ENCODE measurements at places on chromosomes 2 and 18.

- no peak for DNase-seq
Observed at GRCh38 chr2:73295751-73296400, 2.5 kb upstream of the EGR4 start.

DNA sequence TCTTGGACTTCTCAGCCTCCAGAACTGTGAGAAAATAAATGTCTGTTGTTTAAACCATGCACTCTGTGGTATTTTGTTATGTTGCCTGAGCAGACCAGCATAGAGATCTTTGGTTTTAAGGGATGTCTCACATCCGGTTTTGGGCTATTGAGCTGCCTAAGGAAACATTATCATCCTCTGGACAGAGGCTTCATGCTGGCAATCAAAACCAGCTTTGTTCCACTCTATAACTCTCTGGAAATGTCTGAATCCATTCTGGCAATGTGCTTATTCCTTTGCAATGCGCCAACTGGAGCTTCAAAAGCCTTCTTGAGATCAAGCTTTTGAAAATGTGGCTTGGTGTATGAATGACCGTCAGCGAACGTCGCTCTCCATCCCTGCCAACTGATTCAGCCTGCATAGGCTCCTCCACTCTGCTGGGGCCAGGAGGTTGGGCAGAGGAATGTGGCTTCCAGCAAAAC, 183.6 kb upstream of the MGAT5 start:
- DNase-seq = no peak

- peak; percentile 24 for DNase-seq
Observed at GRCh38 chr2:153476816-153477635, 1.5 kb downstream of the RPRM start.

- no peak for DNase-seq
Observed at GRCh38 chr2:224966613-224967012, 75.7 kb downstream of the DOCK10 start.

GRCh38 chr2:224412141-224413015, 10.5 kb upstream of the FAM124B start:
- peak; percentile 50 for DNase-seq

DNA sequence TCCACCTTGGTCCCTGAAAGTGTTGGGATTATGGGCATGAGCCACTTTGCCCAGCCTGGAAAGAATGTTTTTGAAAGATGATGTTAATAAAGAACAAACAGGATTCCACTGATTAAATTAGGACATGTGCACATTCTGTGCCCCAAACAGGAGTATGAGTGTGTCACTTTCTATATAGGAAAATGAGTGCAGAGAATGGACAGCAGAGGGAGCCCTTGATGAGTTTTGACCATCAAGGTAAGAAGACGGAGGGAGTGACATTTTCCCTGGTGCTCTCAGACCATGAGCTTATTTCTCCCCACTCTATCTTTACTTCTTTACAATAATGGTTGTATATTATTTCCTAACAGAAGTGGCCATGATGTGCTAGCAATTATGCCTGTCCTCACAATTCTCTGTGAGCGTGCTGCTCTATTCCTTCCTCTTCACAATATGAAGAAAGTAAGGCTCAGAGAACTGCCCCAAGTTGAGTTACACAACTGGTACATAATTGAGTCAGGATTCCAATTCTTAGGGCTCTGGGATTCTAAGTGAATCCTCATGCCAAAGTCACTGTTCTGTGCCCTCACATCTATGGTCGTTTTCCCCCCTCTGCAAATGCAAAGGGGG, 20.6 kb downstream of the RPL37A start:
- peak; percentile 85 for DNase-seq

- no peak for DNase-seq
Observed at GRCh38 chr2:226963528-226963927, 127.7 kb downstream of the RHBDD1 start.

DNA sequence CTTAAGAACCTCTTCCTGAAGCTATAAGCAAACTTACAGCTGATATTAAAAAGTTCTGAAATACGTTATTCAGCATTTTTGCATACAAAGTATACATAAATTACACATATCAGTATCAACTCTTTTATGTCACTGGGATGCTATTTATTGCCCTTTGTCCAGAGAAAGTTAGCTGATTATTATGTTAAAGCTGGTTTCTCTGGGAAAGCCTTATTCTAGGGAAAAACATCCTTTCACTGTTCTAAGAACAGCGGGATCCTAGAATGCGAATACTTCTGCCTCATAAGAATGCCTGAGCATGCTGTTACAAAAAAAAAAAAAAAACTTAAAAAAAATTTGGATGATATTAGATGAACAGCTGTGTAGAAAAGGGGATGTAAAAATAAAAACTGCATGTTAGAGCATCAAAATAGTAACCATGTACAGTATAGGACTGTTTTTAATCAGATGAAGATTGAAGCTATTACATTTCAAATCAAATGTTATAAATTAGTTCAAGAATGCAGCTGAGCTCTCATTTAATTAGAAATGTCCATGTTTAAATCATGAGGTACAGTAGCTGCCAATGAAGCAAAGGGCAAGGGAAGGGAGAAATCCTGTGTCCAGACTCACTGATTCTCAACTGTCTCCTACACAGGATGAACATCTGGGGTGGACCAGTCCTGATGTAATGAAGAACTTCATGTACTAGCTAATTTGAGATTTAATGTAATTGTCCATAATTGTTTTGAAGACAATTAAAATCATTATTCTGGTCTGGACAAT, 8.2 kb downstream of the FTCDNL1 start:
- no peak for DNase-seq

GRCh38 chr2:219354582-219354981, 22.0 kb upstream of the RESP18 start:
- no peak for DNase-seq

DNA sequence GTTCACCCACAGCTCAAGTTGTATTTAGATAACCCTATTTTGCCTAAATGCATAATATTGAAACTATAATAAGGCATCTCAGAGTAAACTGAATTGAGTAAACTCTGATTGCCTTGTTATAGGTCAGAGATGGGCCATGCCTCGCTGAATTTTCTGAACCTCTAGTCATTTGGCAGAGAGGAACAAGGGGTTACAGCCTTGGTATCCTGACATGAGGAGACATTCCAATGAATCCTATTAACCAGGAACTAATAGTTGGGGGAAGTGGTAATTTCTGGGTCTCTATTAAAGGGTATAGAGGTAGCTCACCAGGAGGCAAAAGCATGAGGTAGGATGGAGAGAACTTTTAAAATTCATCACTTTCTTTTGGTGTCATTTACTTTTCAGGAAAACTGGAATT, 227.4 kb upstream of the CHST9 start:
- no peak for DNase-seq

DNA sequence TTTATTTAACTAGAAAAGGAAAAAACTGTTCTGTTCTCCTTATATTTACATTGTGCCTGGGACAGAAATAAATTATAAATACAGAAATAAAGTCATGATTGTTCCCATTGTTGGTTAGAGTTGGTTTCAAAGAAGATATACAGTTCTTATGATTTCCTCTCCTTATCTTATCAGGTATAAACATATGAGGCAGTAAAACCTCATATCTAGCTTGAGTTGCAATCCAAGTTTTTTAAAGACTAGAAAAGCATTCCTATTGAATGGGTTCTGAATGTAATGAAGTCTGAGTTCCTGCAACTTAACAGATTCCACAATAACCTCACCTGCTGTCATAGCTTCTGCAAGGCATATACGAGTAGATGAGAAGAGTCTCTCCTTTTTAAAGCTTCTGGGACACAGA, 114.7 kb upstream of the CAVIN2 start:
- no peak for DNase-seq

DNA sequence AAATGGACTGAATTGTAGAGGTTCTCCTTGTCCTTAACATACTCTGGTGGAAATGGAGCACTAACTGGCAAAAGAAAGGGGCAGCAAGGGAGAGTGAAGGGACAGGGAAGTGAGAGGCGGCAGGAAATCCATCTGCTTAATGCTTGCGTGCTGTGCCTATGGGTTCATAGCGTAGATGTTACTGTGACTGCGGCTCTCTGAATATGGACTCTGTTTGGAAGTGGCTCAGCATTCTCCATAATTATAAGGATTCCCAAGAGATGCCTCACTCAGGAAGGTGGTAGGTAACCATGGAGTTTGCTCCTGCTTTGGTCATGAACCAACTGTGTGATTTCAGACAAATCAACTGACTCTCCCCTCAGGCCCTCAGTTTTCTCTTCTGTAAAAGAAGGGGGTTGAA, 50.0 kb downstream of the MYO3B start:
- no peak for DNase-seq

DNA sequence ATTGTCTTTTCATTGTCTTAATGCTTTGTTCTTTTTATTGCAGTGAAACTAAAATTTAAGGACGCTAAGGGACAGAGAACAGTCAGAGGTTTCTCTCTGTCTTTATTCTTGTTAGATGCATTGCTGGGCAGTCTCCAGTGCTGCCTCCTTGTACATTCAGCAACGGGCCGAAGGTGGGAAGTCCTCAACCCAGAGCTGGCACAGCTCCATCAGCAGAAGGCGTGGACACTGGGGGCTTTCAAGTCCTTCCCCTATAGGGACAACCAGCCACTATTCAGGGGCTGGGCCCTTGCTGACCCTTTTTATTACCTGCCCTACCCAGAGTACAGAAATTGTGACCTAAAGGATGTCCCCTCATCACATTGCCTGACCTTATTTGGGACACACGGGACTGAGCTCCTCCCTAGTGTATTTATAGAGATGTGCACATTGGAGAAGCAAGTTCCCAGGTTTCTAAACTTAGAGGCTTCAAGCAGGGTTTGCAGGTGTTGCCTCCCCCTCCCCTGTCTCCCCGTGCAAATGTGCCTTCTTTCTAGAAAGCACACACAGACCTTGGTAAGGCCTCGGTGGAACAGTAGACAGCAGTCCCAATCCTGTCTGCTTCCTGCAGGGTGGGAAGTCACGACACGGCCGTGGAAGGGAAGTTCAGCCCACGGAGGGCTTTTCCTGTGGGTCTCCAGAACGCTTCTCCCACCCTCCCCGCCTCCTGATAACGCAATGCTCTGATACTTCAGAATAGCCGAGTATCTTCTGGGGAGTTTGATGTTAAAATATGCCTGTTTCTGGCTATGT, 68.2 kb downstream of the ZCCHC2 start:
- no peak for DNase-seq

DNA sequence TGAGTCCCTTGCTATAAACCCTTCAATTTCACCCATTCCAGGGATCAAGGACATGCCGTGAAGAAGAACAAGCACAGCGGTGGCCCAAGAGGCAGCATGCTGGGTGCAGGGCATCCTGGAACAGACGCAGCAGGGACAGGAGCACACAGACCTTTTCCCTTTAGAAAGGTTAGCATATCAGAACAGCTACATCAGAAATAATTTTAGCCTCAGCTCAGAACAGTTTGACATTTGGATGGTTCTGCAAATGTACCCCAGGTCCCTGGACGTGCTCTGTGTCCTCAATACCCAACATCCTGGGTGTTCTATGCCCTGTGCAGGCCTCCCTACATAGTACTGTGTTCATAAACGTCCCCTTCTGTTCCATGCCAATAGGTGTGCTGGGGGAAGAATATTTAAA, 80.4 kb downstream of the MYOM1 start:
- no peak for DNase-seq

GRCh38 chr2:166360906-166361305, 14.8 kb downstream of the SCN9A start:
- no peak for DNase-seq

DNA sequence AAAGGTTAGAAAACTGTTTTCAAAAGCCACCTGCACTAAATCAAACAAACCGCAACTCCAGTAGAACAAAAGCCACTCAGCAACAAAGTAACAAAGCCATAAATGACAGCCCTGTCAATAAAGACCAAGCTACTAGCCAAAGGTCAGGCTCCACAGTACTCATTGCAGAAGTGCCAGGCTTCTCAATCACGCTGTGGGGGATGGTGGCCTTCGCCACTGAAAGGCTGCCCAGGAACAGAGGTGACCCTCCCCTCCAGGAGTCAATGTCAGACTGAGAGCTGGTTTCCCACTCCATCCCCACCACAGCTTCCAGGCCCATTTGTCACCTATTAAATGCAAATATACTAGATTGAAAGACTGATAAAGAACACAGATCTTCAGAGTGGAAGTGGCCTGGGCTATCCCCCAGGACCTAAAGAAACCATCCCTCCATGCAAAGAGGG, 5.9 kb downstream of the ATP8B1 start:
- no peak for DNase-seq

DNA sequence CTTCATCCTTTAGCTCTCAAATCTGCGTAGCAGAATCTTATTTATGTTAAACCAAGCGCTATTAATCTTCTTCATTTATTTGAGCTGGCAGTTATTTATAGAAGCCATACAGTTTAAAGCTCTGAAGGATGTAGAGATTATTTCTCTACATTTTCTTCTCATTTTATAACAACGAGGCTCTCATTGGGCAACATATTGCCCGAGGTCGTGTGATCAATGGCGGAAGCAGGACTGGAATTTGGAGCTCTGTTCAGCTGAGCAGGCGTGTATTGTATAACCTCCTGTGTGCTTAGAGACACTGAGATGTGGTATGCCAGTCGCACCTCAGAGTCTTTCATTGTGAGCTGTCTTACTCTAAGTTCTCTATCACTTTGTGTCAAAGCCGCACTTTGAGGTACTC, 17.5 kb upstream of the DRC1 start:
- no peak for DNase-seq

GRCh38 chr2:47602996-47603395, 179.9 kb upstream of the MSH6 start:
- DNase-seq = no peak

GRCh38 chr18:48367557-48367956, 41.6 kb downstream of the ZBTB7C start:
- DNase-seq = no peak

- DNase-seq = no peak
Observed at GRCh38 chr2:239087046-239087710, 239.3 kb downstream of the TWIST2 start.

DNA sequence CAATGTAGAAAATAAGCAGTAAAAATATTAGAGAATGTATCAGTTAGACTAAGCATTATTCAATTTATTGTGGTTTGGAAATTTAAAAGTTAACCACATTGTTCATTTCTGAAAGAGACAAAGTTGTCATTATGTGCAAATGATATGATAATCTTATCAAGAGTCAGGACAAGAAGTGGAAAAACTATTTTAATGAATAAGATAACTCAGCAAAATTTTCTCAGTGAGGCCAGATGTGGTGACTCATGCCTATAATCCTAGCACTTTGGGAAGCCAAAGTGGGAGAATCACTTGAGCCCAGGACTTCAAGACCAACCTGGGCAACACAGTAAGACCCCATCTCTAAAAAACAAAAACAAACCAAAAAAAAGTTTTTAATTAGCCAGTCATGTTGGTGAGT, 39.5 kb upstream of the CERS6 start:
- no peak for DNase-seq

GRCh38 chr2:23900541-23901322, 26.2 kb downstream of the ATAD2B start:
- no peak for DNase-seq

- no peak for DNase-seq
Observed at GRCh38 chr2:113257516-113258264, 21.0 kb downstream of the PAX8 start.

GRCh38 chr2:58900246-58901027, 659.3 kb upstream of the FANCL start:
- DNase-seq = no peak

GRCh38 chr2:181241797-181242196, 215.4 kb upstream of the ITGA4 start:
- no peak for DNase-seq

- no peak for DNase-seq
Observed at GRCh38 chr2:111896576-111896975, 1.8 kb upstream of the MERTK start.

GRCh38 chr2:27849558-27850205, 40.5 kb downstream of the RBKS start:
- DNase-seq = no peak

All from left kidney (tissue), 8 donors.